ENCODE measurements at places on chromosomes 12 and 14.

DNA sequence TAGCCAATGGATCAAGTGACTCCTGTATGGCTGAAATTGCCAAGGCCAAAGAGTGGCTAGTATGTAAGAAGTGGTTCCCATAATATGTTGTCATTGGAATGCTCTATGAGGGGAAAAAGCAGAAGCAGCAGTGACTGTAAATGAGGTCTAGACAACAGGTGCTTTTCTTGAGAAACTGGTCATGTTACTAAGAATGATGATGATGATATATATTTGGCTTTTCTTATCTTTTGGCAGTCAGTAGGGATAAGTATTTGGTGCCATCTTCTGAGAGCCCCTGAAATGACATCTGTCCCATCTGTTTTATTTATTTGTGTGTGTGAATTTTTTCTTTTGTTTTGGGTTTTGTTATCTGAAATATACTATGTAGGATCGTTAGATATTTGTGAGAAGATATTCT, 141.7 kb downstream of the SYT1 start:
- DNase-seq: no peak

GRCh38 chr14:79742142-79742541, 469.2 kb downstream of the DIO2 start:
- no peak for DNase-seq

GRCh38 chr12:105322070-105322469, 8.4 kb upstream of the C12orf75 start:
- no peak for DNase-seq

DNA sequence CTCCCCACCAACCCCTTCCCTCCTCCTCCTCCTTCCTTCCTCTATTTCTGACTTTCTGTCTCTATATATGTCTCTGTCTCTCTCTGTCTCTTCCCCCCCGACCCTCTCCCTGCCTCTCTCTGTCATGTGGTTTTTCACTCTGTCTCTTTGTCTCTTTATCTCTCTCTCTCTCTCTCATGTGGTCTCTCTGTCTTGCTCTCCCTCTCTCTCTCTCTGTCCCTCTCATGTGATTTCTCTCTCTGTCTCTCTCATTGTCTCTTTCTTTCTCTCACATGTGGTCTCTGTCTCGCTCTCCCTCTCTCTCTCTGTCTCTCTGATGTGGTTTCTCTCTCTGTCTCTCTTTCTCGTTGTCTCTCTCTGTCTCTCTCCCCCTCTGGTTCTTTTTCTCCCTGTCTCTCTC, 59.3 kb downstream of the PHETA1 start:
- DNase-seq: no peak

Measured in naive thymus-derived CD4-positive, alpha-beta T cell (primary cell).